Panc1 (cell line): ENCODE measurements at places on chromosomes 3 and 15.

- no peak for DNase-seq
Measured at GRCh38 chr3:41120460-41120859, 78.8 kb upstream of the CTNNB1 start.

- no peak for DNase-seq
Measured at GRCh38 chr15:70576696-70577095, 186.7 kb downstream of the UACA start.

DNA sequence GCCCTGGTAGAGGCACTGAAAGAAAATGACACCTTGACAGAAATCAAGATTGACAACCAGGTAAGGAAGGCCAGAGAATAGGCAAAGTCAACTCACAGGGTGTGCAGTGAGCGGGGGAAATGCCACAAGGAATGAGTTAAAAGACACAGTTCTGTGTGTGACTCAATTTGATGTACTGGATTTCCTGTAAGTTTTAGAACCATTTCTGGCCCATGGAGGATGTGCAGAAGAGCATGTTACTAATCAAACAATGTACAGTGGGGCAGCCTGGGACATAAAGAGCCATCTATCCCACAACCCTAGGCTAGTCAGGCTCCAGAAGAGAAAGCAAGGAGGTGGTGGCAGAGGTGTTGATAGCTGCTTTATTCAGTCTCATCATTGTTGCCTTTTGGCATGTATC lies 31.2 kb upstream of the TMOD3 start:
- DNase-seq, result no peak

GRCh38 chr3:85801955-85802354 lies 843.2 kb downstream of the CADM2 start:
- DNase-seq, result no peak

GRCh38 chr3:193292386-193292785 lies 51.4 kb downstream of the PLAAT1 start:
- DNase-seq, result no peak

GRCh38 chr3:35500641-35501350 lies 138.5 kb upstream of the ARPP21 start:
- no peak for DNase-seq

DNA sequence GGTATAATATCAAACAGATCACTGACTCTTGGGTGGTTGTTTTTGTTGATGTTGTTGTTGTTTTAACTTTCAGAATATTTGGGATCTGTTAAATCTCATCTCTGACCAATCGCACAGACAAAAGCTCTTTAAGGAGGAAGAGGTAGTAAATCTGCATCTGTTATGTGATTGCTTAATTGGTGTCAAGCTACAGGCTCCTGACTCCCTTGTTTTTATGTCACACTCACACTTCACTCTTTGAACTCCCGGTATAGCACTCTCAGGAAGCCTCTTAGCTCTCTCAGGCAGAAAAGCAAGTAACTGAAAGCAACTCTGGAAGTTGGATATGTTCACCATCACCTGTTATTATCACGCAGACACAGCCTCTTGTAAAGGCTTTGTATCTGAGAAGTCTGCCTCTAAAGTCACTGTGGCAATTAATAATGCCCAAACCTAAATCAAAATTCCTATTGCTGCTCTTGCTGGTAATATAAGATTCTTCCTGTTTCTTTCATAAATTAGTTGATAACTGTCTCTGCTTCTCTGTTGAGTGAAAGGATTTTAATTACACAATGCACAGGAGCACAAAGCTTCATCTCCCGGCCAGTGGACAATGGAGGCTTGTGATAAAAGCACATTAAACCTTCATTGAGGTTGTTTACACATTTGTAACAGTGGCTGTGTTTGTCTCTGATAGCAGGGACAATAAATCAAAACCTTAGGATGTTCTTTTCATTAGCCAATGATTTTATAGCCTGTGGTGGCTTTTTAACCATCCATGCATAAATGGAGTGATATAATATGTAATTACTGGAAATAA lies 576.7 kb downstream of the MFSD1 start:
- no peak for DNase-seq

GRCh38 chr15:78904599-78905358 lies 32.1 kb downstream of the MORF4L1 start:
- DNase-seq, result no peak

DNA sequence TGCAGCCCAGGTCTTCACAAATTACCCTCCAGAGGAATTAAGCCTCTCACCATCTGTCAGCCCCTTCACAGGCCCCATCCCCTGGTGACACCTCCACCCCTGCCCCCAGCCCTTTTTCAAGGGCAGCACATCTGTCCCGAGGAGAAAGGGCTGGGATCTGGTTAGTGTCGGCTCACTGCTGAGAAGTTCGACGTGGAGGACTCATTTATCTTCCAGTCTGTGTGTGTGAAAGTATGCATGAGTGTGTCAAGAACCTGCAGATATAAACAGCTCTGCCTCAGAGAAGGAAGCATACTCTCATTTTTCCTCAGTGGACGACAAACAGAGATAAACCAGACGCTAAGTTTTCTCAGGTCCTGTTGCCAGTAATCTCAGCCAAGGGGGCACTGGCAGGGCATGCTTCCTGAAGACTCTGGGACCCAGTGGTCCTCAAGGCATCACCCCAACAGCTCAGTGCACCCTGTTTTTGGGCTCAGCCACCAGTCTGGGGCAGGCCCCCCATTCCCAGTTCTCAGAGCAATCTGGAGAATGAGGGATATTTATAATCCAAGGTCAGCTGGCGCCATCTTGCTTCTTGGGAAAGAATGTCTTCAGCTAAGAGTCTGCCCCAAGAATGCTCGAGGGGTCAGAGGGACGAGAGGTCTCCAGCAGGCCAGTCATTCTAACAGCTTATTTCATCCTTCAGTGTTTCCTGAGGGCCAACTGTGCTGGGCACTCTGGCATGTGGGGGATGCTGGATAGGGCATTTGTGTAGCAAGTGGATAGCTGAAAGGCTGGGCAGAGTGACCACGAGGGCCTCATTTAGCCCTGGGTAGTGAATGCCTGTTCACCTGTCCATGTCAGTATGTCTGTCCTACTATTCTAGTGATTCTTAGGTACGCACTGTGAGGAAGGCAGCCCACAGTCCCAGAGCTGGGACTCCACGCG lies 73.6 kb downstream of the ADCY5 start:
- no peak for DNase-seq

- no peak for DNase-seq
Measured at GRCh38 chr15:76502678-76503077, 166.1 kb downstream of the ISL2 start.

DNA sequence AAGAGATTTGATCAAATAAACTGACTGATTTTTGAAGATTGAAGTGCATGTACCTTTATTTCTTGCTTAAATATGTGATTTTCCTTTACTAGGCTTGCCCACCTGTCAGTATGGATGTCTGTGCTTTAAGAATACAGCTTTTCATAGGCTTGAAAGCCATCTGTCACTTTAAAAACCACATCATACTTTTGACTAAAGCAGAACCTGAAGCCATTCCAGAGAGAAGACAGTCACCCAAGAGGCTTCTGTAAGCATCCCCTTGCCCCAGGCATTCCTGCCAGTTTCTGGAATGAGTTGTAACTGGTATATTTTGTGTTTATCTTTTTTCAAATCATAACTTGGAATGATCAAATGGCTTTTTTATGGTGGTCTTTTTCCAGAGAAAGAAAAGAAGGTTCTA lies 24.0 kb downstream of the HPS3 start:
- DNase-seq, result no peak

GRCh38 chr3:36814066-36814717 lies 49.8 kb upstream of the DCLK3 start:
- no peak for DNase-seq

GRCh38 chr3:57764794-57765193 lies 8.7 kb downstream of the SLMAP start:
- DNase-seq, result no peak

GRCh38 chr3:112302881-112303763 lies 9.1 kb upstream of the SLC9C1 start:
- no peak for DNase-seq

DNA sequence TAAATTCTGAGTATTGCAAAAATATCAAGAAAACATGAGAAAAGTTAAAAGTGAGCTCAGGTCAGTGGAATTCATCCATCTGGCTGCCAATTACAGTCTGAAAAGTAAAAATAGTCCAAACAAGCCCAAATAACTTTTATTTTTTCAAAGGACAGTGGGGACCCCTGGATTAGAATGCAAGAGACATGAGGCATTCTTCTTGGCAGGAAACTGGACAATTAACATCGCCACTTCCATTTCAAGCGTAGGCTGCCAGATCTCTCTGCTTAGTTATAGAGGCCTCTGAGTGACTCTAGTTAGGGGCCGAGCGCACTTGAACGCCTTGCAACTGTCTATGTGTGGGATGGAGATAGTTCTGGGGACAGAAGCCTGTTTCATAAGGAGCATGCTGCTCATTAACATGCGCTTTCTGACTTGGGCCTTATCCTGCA lies 189.1 kb downstream of the GHSR start:
- no peak for DNase-seq
